ENCODE measurements at places on chromosomes 3 and 15.

GRCh38 chr15:68214838-68215254 is 9.7 kb upstream of the CALML4 start:
- no peak for DNase-seq

DNA sequence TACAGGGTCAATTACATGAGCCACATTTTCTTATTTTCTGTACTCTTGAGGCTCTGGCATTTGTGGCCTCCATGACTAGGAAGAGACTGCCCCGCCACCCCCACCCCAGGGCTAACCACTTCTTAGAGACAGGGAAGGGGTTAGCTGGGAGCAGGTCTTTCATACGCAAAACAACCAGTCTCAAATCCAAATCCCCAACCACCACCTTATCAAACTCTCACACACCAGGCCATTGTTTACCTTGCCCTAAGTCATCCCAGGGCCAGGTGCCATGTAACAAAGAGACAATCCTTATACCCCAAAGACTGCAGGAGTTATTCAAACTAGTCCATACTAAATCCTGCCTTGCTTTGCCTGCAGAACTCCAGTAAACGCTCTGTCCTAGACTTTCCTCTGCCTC is 77.8 kb downstream of the B3GNT5 start:
- no peak for DNase-seq

DNA sequence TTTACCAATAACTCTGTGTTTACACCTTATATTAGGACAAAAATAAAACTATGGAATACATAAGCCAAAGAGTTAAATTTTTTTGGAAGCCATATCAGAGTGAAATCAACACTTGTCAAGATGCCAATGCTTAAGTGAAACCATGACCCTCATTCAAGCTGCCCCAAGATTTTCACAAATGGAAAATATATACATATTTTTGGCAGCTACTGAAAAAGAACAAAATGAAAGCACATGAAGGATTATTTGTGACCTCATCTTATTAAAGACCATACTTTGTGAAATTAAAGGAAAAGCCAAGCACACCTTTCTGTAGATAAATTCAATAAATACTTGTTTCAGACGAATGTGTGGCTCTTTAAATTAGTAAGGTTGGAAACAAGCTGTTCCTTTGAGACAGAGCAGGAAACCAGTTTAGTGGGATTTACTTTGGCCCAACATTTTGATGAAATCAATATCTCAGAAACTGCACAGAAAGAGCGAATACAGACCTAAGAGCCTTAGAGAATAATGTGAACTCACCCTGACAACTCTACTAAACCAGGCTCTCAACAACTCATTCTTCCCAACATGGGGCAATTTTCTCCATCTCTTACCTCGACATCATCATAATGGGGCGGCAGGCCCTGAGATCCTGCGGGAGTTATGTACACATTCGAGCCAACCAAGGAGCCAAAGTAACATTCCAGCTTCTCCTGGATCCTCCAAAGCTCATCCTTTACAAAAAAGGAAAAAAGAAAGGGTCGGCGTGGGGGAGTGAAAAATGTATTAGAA is 11.1 kb downstream of the RIOX2 start:
- DNase-seq, result no peak

GRCh38 chr3:169295912-169296570 is 367.5 kb downstream of the MECOM start:
- no peak for DNase-seq

DNA sequence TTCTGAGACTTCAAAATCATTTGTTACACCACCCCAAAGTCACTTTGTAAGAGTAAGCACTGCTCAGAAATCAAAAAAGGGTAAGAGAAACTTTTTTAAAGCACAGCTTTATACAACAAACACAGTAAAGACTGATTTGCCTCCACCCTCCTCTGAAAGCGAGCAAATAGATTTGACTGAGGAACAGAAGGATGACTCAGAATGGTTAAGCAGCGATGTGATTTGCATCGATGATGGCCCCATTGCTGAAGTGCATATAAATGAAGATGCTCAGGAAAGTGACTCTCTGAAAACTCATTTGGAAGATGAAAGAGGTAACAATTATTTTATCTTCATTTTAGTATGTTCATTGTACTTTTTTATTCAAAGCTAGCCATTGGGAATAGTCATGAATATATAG is 32.6 kb downstream of the BLM start:
- DNase-seq, result no peak

GRCh38 chr3:18853269-18853668 is 295.0 kb upstream of the KCNH8 start:
- DNase-seq, result no peak

- no peak for DNase-seq
Observed at GRCh38 chr15:61748529-61748928, 311.7 kb downstream of the VPS13C start.

- DNase-seq, result no peak
Observed at GRCh38 chr3:52468336-52468735, 12.9 kb downstream of the NISCH start.

DNA sequence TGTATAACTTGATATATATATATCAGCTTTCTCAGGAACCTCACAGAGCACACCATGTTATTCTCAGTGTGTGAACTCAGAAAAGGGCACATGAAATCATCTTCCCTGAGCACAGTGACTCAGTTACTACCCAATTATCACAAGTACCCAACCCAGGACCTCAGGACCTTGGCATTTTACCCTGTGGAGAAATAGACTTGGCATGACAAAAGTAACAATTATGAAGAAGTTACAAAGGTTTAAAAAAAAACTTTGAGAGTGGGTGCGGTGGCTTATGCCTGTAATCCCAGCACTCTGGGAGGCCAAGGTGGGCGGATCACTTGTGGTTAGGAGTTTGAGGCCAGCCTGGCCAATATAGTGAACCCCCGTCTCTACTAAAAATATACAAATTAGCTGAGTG is 52.4 kb downstream of the ONECUT1 start:
- no peak for DNase-seq

Data from T-helper 22 cell (primary cell).